Activated T-helper 17 cell treated with anti-CD3 and anti-CD28 coated beads, Interleukin-2, amount 50 U/mL, for 72 hours (primary cell): ENCODE measurements at places on chromosomes 12 and 14. TPM values are rescaled to one million over a fixed set of nuclear protein-coding genes. Genes with fewer than 3 reads are reported as not detected.

DNA sequence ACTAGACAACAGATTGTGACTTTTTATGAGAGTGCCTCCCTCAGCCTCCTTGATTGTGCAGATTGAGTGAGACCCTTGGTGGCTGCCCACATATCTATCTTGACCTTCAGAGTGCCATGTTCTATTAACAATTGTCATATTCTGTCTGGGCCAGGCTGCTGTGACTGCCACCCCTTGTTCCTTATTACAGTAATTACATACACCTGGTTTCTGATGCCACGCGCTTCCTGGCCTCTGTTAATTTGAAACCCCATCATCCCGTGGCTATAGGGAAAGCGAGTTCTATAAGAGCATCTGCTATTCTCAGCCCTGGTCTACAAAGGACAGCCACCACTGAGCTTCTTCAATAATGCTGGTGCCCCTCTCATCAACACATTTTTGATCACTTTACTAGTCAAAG is 228.7 kb downstream of the PCNX1 start:
- no peak for ATAC-seq

DNA sequence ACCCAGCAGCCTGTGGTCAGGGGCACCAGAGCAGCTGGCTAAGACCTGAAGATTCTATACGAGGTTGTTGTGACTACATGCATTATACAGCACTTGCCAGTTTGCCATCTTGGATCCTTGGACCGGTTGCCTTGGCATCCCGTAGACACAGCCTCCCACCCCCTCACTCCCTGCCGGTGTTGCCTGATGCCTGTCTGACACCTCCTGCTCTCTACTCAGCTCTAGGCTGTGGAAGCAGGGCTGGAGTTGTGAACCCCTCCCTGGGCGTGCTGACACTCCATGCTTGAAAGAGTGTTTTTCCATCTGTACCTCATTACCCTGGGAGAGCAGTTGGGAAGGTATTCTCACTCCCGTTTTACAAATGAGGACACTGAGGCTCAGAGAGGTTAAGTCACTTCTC is 2.5 kb downstream of the CHGA start:
- ATAC-seq: no peak

GRCh38 chr12:66627270-66627987 is 51.4 kb downstream of the GRIP1 start:
- ATAC-seq: no peak

GRCh38 chr14:100612986-100613385 is 25.8 kb upstream of the BEGAIN start:
- ATAC-seq: no peak

GRCh38 chr14:24196071-24197055 is 1.1 kb upstream of the TM9SF1 start:
- no peak for ATAC-seq

- peak; percentile 28 for ATAC-seq
These were observed 4.7 kb upstream of the PFDN5 start for GRCh38 chr12:53290661-53291060.

DNA sequence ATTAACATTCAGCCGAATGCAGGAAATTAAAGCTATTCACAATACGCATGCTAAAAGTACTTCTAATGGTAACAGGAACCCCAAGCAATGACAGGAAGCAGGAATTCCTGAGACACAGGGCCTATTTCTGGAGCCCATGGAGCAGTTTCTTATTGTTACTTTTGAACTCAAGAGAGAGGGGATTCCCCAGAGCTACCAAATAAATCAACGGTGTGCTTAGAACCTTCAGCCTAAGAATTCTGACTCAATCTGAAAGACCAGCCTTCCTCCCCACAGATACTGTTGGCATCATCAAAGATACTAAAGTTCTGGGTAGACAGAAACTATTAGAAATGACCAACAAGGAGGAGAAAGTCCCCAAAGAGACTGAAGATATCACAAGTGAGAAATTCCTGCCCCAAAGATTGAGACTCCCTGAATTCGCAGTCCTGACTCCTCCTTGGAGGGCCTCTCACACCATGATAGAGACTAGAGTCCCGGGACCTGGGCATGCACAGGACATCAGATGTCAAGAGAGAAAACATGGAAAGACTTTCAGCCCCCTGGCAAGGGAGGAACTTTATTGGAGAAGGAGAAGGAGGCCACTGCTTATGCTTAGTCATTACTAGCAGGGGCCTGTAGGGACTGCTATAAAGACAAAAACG is 32.7 kb downstream of the RTRAF start:
- peak; percentile 93 for ATAC-seq

PTPRB gene
- 0.24 TPM for total RNA-seq

SLC6A13 gene
- 0.32 TPM for total RNA-seq
